ENCODE measurements at places on chromosomes 2 and 18.

DNA sequence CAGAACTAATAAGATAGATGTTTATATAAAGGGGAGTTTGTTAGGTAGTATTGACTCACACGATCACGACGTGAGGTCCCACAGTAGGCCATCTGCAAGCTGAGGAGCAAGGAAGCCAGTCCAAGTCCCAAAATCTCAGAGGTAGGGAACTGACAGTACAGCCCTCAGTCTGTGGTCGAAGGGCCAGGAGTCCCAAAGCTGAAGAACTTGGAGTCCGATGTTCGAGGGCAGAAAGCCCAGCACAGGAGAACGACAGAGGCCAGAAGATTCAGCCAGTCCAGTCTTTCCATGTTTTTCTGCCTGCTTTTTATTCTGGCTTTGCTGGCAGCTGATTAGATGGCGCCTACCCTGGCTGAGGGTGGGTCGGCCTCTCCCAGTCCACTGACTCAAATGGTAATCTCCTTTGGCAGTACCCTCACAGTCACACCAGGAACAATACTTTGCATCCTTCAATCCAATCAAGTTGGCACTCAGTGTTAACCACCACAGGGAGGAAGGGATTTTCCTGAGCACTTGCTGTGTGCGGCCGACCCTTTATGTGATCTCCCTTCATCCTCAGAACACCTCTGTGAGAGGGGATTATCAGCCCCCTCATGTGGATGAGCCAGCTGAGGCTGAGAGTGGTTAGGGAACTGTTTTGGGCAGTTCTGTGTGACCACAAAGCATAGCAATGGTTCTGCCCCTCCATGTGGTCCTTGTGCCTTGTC lies 78.3 kb downstream of the RNF144A start:
- no peak for DNase-seq

GRCh38 chr2:74119339-74119738 lies 28.4 kb downstream of the BOLA3 start:
- DNase-seq: no peak

DNA sequence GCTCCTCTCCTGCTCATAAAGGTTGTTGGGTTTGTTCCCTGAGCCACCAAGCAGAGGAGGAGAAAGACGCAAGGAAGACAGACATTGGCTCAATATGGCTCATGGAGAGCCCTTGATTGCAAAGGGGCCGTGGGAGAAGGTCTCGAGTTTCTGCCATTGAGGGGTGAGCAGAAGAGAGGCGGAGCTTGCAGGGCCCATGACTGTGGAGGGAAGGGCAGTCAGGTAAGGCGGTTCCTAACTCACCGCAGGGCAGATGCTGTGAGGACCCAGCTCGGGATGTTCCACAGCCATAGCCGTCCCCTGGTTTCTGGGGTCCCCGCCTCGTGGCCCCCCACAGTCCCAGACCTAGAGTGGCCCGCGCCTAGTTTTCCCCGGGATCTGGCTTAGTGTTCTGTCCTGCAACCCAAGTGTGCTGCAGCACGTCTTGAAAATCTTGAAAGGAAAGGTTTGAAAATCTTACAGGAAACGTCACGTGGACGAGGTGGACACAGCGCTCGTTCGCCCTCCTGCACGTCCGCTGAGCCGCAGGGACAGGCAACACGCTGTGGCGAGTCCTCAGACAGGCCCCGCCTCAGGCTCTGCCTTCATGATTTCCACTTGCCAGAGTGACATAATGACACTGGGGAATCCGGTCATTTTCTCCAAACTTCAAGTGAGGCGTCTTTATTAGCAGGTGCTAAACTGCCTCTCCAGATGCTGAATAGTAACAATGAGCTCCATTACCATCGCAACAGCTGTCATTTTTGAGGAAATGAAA lies 105.5 kb upstream of the HDAC4 start:
- DNase-seq: no peak

- no peak for DNase-seq
Observed at GRCh38 chr2:202019689-202020450, 13.8 kb upstream of the FZD7 start.

DNA sequence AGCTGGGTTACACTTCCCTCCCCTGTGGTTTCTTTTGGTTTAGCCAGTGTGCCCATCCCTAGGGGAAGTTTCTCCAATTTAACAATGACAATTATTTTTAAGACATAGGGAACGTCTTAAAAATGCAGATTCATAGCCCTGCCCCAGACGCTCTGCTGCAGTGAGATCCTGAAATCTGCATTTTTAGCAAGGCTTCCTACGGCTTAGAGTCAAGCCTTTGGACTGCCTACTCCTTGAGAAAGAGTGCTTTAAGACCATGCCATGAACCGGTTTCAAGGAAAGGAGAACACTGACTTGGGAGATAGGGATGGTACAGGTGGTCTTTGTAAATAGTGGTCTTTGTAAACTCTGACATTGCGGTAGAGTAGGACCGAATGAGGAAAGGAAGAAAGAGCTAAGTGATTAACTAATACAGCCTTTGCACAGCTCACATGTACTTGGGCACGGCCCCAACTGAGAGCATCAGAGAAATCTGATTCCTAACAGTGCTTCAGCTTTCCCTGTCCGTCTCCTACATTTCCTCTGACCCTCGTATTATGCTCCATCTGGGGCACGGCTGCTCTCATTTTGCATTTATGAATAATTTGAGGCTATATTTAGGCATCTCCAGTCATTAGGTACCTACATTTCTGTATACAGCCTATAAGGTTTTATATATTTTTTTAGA lies 217.6 kb upstream of the TANK start:
- DNase-seq: no peak
